ENCODE measurements at places on chromosomes 7 and 10.

GRCh38 chr10:49395741-49396665, at the start of gene DRGX:
DRGX (minus strand) TSS chr10:49396089; CDS start chr10:49395440, 649 bp downstream.
- DNase-seq, result no peak

GRCh38 chr7:121139427-121139826, 150.9 kb downstream of the CPED1 start:
- DNase-seq, result no peak

DNA sequence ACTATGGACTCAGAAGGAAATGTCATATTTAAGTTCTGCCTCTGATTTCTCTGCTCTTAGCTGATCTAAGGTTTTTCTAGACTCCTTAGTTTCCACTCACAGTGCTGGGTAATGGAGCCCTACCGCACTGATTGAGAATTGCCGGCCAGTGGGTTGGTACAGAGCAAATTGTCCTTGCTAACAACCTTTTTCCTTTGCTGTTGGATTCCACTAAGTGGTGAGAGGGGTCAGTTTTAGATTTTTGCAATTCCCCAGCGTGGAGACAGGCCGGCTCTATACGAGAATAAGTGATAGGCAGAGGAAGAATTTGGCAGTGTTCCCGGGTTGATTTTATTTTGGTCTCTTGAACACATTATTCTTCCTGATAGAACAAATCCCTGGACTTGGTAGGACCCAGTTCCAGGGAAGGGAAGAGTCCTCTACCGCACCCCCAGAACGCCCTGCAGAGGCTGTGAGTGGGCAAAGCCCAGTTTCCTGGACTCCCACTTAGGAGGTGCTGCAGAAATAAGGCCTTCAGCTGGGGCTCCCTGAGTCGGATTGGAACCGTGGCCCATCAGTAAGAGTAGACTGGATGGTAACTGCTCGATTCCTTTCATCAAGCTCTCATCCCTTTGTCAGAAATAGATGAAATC, 3.0 kb upstream of the NRP1 start:
- DNase-seq, result no peak

DNA sequence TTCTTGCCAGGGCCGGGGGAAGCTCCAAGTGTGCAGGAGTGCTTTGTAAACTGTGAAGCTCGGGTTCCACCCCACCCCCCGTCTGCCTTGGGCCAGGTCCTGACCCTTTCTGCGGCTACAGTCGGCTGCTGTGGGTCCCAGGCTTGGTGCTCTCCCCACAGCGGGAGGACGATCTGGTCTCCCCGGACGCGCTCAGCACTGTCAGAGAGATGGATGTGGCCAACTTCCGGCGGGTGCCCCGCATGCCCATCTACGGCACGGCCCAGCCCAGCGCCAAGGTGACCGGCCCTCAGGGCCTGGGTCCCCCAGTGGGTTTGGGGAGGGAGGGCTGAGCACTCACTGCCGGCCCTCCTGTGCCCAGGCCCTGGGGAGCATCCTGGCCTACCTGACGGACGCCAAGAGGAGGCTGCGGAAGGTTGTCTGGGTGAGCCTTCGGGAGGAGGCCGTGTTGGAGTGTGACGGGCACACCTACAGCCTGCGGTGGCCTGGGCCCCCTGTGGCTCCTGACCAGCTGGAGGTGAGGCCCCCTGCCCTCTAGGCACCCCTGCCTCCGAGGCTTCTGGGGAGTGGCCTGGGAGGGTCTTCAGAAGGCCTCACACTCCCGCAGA, 60.3 kb downstream of the PALD1 start:
- no peak for DNase-seq

GRCh38 chr10:62109587-62110293, 158.9 kb downstream of the RTKN2 start:
- DNase-seq, result no peak

DNA sequence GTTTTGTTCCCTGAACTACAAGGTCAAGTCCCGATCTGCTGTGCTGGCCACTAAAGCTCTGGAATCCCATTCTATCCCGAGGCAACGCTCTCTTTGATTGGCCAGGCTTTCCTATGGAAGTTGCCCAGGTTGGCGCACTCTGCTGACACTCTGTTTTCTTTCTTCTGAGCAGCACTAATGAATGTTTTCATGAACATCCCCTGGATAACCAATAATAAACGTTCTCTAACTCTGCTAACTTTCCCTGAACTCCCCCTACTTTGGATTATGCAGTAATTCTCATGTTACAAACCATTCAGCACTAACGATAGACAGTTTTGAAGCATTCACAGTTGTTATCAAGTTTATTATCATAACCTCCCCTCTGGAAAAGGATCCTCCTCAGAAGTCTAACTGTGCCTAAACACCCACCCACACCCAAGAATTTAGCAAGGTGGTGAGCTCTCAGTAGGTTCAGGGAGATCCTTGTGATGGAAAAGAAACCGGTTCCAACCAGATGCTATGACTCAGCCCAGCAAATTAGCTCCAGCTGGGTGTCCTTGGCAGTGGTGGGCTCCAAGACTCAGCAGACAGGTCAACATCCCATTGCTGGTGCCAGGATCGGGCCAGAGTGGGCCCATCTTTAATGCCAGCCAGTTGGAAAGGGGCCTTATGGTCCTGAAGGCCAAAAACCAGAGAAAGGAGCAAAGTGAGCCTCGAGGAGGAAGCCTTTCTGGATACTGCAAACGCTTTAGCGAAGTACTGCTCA, 68.4 kb downstream of the CREB3L2 start:
- DNase-seq, result no peak

DNA sequence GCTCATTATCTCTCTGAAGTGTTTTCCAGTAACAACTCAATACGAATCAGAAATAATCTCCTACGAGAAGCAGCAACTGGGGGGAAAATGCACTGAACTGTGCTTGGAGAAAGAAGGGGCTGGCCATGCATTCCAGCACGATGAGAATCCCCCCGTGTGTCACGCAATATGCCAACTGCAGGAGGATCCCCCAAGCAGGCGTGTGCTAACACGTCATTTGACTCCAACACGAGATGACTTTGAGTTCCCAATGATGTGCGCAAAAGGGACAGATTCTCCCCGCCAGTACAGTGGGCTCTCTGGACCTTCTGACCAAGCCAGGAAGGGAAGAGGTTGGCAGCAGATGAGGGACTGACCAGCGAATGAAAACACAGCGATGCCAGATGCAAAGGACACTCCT, 105.5 kb downstream of the KCNMA1 start:
- DNase-seq, result peak; percentile 75

- no peak for DNase-seq
Measured at GRCh38 chr7:2405601-2406345, 2.4 kb downstream of the CHST12 start.

GRCh38 chr10:124741281-124741921, 2.8 kb downstream of the FAM53B start:
- DNase-seq, result no peak

DNA sequence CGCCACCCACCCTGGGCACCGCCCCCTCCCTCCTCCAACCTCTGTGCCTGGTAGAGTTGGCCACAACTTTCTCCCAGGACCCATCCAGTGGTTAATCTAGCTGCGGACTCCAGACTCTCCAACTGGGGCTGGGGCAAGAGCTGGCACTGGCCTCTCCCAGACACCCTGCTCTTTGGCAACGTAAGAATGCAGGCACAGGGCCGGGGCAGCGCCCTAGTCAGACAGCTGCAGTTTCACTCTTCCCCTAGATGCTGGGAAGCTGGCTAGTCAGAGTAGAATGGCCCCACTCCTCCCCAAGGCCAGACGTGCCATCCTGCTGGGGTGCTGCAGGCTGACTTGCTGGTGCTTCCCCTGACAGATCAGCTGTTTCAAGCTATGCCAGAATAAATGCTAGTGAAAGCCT, 22.1 kb downstream of the HSPA12A start:
- no peak for DNase-seq

DNA sequence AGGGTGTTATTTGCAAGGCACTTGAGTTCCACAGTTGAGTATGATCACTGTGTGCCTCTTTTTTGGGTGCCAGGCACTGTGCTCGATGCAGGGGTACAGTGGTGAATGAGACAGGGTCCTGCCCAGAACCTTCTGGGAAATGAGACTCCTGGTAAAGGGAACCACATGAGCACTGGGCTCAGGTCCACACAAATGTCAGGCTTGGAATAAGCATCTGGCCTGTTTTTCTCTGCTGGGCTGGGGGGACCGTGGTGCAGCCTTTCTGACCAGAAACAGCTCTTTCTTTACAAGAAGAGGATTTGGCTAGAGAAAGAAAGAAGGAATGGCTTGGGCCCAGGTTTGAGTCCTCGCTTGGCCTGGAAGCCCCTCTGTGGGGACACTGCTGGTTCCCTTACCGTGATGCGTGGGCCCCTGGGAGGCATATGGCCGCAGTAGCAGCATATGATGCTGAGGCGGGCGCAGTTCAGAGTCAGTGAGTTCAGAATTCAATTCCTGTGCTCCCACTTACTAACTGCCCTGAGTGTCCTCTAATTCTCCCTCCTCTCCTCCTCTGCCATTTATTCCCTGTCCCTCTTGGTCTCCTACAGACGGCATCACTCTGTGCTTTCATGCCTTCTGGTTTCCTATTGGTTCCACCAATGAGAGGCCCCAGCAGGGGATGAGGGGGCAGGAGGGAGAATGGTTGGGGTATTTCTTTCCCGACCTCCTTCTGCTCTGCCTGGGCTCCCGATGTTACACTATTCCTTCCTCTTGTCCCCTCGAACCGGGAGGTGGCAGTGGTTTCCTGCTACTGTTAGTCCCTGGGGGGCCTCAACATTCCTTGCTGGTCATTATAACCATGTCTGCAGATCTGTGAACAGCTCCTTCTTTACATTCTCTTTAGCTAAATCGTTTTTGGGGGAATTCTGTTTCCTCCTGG, 9.6 kb upstream of the KCP start:
- no peak for DNase-seq

DNA sequence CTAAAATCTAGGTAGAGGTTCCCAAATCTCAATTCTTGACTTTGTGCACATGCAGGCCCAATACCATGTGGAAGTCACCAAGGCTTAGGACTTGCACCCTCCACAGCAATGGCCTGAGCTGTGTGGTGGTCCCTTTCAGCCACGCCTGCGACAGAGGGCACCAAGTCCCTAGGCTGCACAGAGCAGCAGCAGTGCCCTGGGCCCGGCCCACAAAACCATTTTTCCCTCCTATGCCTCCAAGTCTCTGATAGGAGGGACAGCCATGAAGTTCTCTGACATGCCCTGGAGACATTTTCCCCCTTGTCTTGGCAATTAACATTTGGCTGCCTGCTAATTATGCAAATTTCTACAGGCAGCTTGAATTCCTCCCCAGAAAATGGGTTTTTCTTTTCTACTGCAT, 375.5 kb downstream of the SORCS1 start:
- DNase-seq, result no peak

DNA sequence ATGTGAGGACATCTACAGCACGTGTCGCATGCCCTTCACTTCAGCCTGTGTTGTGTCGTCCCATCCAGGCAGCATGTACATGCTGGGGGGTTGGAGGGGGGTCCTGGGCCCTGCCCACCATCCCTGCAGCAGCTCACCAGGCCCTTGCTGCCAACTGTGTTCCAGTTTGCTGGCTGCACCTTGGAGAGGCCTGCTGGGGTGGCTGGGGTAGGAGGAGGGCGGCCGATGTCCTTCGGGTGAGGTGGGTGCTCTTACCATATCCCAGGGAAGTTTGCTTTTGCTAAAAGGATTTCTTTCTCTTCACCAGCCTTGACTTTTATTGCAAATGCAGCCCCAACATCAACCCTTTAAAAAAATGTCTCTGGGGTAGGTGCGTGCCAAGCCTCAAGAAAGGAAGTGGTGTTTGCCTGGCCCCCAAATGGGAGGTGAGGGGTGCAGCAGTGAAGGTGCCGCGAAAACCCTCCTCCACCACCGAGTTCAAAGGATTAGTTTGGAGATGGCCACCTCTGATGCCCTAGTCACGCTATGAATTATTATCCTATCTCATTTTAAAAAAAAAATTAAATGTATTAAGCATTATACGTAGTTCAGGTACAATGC, 165.8 kb upstream of the KLF6 start:
- DNase-seq, result no peak

DNA sequence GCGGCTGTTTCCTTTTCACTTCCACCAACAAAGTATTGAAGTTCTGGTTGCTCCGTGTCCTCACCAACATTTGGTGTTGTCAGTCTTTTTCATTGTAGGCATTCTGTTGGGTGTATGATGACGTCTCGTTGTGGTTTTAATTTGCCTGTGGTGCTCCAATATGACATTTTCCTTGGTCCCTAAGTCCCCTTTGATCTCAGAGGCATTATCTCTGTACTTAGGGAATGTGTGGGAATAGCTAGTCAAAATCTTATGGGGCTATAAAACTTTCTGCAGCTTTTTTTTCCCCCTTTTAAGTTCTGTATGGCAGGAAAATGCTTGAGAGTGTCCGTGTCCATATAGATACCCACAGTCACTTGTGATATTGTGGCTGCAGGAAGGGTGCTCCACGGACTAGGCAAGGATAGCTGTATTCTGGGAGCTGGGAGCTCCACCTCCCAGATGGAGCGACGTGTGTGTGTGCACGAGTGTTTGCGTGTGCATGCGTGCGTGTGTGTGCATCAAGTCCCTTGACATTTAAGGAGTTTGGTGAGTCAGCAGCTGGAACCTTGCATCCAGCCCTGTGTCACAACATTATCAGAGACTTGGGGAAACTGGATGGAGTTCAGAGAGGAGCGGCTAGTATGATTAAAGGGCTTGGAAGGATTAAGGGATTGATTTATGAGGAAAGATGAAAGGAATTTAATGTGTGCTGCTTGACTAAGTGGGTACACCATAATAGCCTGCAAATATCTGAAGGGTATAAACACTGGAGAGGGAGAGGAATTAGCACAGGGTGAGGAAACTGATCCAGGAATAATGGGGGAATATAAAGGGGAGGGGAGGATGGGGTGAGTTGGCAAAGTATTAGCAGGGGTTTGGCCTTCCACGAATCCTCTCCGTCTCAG, 66.8 kb downstream of the LRMDA start:
- DNase-seq, result no peak

DNA sequence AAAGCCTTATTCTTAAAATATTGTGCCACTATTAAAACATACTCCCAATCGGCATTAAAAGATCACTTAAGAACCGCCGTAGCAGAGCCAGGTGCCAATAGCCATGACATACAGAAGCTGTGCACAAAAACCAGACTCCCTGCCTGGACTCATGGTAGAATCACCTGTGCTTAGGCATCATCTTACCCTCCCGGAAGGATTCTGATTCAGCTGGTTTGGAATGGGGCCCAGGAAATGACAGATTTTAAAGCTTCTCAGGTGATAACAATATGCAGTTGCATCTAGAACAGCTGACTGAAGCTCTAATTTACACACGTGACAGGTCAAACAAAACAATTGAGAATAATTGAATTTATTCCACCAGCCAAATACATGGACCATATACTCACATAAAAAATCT, 10.7 kb downstream of the A1CF start:
- no peak for DNase-seq

- DNase-seq, result no peak
Measured at GRCh38 chr7:70091362-70091761, 493.1 kb downstream of the AUTS2 start.

GRCh38 chr7:98079891-98080648, 26.6 kb upstream of the LMTK2 start:
- no peak for DNase-seq

- no peak for DNase-seq
Measured at GRCh38 chr10:63496561-63496960, 24.6 kb upstream of the REEP3 start.

DNA sequence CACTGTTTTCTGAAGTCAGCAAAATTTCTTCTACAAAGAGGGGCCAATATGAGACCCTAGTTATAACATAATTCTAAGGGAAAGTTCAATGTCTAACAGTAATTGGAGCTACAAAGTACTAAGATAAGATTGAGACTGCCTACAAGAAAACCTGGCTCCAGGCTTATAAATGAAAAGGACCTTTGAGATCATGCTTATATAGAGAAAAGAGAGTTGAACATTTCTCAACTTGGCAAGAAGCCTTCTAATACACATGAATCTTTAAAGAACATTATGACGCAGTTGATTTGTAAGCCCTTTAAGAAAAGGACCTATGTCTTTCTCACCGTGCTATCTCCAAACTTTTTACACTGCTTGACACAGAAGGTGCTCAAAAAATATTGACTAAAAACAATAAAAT, 87.9 kb downstream of the TPK1 start:
- DNase-seq, result no peak
